Cortex of kidney (tissue), 1 donor: ENCODE measurements at places on chromosomes 1 and 21.

GRCh38 chr1:65196926-65197325 is 48.9 kb downstream of the AK4 start:
- DNase-seq = no peak

GRCh38 chr1:155195201-155196102 is 12.2 kb downstream of the THBS3 start:
- DNase-seq = no peak

GRCh38 chr1:195530961-195531360 is 1077.3 kb downstream of the KCNT2 start:
- no peak for DNase-seq

DNA sequence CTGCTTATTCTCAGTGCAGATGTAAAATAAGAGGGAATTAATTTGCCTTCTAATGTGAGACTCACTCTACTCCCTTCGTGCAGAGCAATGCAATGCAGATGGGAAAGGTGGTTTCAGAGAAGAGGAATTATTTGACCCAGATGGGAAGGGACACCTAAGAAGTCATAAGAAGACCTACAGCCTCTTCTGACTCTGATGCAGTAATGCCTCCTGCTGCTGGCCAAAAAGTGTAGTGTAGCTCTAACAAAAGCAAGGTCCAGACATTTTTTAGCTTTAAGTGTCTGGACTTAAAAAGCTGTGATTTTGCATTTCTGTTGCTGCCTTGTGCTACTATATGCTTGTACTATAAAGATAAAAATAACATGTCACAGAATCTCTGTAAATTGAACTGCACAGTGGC is 501.4 kb downstream of the TTLL7 start:
- no peak for DNase-seq

DNA sequence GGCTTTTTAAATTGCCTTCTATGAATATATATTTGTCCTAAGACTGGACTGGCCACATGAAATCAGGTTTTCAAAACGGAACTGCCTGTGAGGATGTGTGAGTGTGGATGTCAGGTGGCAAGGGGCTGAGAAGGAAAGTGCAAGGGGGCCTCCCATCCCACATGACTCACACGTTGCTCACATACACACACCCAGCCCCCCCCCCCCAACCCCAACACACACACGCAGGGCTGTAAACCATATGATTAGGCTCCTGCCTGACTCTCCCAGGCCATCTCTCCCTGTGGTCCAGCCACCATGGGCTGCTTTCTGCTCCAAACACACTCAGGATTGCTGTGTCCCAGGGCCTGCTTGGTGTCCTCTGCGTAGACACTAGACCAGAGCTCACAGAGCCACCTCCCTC is 22.4 kb downstream of the DEGS1 start:
- no peak for DNase-seq

GRCh38 chr1:51829058-51829457 is 49.5 kb downstream of the NRDC start:
- no peak for DNase-seq

DNA sequence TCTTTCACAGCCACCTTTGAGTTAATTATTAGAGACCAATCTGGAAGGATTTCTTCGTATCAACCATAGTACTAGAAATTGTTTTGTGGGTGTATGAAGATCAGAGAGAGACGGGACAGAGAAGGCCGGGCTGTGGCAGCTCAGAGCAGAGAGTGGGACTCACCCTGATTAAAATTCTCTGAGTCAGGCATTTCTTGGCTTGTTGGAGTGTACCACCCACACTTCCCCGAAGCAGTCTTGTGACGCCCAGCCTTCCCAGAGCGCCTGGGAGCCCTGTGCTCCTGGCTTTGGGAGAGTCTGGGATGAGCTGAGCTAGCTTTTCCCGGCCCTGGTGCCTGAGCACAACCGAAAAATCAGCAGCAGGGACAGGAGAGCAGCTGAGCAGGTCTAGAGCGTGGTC is 19.4 kb downstream of the PLEKHM2 start:
- DNase-seq = no peak

DNA sequence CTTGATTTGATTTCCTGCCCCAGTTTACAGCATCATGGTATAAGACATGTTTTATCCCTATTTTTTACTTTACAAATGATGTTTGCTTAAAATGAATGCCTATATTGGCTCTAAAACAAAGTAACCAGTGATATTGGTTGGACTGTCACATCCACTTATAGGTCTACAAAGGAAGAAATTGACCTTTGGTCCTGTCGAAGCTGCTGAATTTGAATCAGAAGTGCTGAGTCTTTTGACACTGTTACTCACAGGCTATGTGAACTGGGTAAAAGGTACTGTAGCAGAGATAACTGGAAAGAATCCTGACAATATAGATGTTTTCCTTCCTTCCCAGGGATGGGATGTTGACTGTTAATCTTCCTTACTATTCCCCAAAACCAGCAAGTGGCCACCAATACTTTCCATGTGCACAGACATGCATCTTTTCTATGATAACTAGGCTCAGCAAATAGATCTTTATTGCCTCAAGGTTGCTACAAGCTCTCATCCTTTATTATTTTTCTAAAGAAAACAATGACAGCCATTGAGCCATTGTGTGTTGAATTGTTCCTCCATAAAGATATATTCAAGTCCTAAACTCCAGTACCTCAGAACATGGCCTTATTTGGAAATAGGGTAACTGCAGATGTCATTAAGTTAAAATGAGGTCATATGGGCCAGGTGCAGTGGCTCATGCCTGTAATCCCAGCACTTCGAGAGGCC is 175.9 kb upstream of the NR5A2 start:
- DNase-seq = no peak

DNA sequence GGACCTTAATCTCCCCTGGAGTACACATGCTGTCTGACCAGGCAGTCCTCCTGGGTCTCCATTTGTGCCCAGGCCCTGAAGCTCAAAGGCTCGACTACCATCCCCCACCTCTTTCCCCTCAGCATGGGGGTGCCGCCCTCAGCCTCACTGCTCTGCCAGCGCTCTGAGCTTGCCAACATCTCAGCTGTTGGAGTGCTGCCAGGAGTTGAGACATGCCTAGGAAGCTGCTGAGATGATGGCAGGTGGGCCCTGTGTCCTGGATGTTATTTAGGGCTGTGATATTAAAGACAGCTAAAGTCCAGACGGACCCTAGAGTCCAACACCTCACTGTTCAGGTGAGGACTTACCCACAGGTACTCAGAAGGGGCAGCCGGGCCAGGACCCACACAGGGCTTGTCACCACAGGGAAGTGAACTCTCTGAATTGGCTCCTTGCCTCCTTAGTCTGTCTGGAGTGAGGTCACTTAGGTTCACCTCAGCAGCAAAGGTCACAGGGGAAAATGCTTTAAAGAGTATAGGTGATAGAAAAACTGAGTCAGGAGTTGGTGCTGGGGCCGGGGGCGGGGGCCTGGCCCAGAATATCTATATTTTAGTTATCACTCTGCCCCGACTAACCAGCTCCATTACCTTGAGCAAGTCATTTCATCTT is 19.7 kb upstream of the KCNC4 start:
- no peak for DNase-seq

DNA sequence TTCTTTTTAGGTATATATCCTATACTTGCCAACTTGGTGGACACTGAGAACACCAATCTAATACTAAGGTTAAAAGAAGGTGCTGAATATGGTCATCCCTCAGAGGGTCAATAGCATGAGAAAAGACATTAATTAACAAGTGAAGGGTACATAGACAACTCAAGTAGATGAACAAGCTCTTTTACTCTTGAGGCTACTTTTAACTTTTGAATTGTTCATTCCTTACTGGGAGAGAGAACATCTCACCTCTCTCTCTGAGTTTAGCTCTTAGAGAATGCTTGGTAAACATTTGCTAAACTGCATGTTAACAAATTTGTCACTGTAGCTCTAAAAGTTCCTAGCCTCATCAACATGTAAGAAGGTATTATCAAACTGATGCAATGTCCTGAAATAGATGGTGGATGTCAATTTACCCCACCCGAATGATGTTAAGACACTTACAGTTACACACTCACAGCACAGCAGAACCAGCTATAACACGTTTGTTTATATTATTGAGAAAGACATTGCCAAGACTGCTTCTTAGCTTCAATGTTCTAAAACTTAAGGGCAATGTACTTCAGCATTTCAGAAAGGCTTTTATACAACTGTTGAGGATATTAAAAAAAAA is 35.9 kb downstream of the HEATR1 start:
- no peak for DNase-seq

- DNase-seq = no peak
These were observed 260.7 kb upstream of the CSF3R start for GRCh38 chr1:36743286-36744005.

DNA sequence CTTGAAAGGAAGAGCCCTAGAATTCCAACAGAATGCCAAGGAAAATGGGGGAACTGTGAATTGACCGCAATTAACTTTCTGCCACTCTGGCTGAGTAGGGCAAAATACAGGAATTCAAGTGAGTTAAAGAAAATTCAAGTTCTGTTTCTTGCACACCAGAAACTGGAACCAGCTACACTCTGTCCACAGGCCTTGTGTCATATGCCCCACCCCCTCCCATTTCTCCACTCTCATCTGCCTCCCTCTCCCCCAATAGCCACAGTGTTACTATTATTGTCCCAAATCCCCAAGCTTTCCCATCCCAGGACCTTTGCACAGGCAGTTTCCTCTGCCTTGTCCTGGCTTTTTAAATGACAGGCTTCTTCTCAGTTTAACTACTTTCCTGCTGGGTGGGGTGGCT is 4.3 kb upstream of the STK40 start:
- no peak for DNase-seq

GRCh38 chr1:158496374-158496773 is 24.4 kb downstream of the OR10R2 start:
- DNase-seq = no peak

DNA sequence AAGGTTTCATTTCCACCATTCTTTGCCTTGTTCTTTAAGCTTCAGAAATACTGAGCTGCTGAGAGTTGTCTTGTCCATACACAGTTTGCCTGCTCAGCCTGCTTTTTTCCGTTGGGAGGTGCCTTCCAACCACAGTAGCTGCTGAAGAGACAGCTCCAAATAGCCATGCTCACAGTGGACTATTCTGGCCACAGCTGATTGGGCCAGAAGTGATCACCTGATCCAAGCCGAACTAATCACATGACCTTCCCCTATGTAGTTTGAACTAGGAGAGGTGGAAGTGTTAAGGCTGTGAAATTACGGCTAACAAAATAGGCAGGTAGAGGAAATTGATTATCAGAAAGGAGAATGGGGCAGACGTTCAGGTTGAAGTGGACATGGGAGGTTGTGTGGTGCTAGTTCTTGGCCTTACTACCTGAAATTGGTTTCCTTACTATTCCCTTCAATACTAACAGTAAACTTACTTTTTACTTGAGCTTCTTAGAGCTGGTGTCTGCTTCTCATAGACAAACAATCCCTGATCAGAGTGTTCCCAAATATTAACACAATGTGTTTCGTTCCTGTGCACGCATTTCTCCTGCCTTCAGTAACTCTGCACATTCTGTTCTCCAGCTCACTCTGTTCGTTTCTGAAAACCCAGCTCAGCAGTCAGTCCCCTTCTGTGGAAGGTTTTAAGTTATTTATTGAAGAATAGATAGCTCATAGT is 136.1 kb downstream of the RWDD3 start:
- no peak for DNase-seq

- no peak for DNase-seq
These were observed 139.4 kb downstream of the EDEM3 start for GRCh38 chr1:184615301-184615700.

DNA sequence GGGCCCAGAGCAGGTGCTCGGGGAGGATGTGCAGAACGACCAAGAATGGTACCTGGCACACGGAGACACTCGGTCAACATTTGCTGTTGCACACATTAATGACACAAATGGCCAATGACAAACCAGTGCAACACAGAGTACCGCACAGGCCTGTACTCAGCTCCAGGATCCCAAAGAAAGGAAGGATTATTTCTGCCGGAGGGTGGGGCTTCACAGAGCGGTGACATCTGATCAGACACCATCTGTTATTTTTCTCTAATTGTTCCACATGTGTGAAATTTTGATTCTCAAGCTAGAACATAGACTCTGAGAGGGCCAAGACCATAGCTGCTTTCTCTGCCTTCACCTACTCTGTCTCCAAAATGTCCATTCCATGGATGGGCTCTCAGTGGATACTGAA is 100.4 kb downstream of the MRPL37 start:
- no peak for DNase-seq

DNA sequence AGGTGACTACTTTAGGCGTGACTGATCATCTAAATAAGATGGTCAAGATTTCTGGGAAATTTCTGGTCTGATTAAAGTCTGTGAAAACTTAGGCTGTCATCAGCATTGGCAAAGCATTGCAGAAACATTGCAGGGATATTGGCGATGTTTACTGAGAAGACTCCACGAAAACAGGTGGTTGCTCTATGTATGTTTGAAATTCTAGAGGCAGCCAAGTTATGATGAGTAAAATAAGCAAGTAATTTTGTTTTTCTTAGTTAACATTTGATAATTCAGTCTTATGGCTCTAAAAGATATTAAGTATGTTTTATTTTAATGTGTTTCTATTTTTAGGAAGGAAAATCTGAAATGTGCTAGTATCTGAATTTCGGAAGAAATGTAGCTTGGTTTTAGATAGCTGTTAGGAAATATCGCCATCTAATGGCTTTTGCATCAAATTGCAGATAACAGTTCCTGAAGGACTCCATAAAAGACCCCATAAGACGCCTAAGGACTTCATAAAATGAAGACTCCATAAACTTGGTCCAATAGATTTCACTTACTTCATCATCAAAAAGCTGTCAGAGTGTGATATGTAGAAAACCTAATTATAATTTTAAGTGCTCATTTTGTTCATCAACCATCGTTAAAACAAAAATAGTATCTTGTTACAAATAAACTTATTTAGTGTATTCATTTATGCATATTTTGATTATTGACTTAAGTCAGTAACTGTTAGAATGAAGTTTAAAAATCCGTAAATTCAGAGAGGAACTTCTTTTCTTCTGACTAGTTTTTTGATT is 344.6 kb downstream of the RYR2 start:
- DNase-seq = no peak

DNA sequence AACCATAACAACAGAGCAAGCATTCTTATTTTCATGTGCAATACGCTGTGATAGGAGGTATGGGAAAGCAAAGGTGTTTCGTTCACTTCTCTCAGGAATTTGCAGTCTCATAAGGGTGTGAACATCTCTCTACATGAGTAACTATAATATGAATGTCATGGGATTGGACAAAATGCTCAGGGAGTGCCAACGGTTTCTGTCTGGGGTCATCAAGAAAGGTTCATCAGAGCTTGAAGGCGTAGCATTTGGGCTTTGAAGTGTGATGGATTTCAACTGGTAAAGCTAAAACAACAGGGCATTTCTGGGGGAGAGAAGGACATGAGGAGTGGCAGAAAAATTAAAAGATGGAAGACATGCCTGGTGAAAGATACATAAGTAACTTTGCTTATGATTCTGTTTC is 32.4 kb downstream of the GREM2 start:
- no peak for DNase-seq

- no peak for DNase-seq
These were observed 149.4 kb upstream of the ZC3H12A start for GRCh38 chr1:37325010-37325409.

GRCh38 chr1:35876988-35877387 is 6.0 kb upstream of the AGO1 start:
- no peak for DNase-seq

DNA sequence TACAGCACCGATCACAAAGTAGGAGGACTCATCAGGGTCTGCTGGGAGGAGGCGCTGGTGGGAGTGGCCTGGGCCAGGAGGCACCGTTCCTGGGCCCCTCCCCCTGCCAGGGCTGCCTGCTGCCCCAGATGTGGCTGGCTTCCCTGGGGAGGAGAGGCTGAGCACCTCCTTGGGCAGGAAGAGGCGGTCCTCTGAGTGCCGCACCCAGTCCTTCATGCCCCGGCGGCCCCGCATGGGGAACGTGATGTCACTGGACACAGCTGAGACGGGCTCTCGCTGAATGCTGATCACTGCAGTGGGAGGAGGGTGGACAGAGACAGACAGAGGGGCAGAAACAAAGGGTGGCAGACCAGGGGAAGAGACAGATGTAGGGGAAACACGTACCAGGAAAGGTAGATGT is 24.8 kb downstream of the ADGRB2 start:
- DNase-seq = no peak
